ENCODE measurements at places on chromosomes 2 and 18.

DNA sequence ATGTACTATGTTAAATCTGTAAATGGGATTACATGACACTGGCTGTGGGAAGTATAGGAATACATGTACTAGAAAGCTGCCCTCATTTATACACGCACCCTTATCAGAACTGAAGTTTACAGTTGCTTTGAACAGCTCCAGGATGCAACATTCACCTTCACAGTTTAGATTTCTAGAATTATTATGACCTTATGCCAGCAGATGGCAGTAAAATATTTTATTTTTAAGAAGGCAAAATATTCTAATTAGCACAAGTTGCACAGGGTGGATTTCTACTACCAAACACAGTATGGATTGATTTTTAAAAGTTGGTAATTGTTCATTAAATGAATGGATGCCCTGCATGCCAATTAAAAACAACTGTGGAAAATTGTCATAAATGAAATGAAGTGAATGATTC, 670.4 kb downstream of the KCNJ3 start:
- no peak for DNase-seq

DNA sequence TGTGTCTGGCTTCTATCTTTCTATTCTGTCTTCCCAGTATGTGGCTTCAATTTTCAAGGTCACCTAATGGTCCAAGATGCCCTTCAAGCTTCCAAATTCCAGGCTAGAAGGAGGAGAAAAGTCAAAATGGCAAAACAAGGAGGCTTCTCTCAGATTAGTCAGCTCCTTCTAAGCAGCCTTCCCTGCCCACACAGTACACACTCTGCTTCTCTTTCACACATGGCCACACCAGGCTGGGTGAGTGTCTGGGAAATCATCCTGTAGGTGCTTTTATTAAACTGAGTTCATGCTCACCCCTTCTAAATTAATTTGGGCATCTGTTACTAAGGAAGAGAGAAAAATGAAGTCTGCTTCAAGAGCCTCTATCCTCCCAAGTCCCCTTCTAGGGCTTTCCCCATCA, 277.2 kb upstream of the MGAT5 start:
- DNase-seq = no peak

DNA sequence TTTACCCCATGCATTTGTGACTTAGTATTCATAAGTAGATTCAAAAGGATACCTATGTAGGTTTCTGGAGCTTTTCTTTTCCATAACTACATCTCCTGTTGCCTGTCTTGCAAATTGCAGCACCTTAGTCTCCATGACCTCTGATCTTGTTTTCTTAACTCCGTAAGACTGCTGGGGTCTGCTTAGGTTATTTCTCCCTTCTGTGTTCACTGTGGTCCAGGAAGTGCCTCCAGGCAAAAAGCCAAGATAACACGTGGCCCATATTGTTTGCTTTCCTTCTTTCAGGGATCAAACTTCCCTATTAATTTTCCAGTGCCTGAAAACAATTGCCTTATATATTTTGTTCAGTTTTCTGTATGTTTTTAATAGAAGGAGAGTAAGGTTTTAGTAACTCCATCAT, 86.4 kb downstream of the GCA start:
- no peak for DNase-seq

- DNase-seq = no peak
These were observed 124.3 kb upstream of the PELI1 start for GRCh38 chr2:64268330-64269048.

- no peak for DNase-seq
These were observed 231.7 kb downstream of the VAPA start for GRCh38 chr18:10145546-10145945.
